Heart right ventricle (tissue), 16 donors: ENCODE measurements at places on chromosomes 3 and 15.

- H3K4me3 ChIP-seq, result no peak overlapping the region
- H3K27ac ChIP-seq, result no peak overlapping the region
- H3K4me1 ChIP-seq, result peaks cover 5% of the 10 kb centered on the region
- no peaks in the 10 kb centered on the region for H3K27me3 ChIP-seq
- H3K36me3 ChIP-seq, result no peaks in the 10 kb centered on the region
These were observed 79.0 kb downstream of the WDR76 start for GRCh38 chr15:43905755-43906154.

DNA sequence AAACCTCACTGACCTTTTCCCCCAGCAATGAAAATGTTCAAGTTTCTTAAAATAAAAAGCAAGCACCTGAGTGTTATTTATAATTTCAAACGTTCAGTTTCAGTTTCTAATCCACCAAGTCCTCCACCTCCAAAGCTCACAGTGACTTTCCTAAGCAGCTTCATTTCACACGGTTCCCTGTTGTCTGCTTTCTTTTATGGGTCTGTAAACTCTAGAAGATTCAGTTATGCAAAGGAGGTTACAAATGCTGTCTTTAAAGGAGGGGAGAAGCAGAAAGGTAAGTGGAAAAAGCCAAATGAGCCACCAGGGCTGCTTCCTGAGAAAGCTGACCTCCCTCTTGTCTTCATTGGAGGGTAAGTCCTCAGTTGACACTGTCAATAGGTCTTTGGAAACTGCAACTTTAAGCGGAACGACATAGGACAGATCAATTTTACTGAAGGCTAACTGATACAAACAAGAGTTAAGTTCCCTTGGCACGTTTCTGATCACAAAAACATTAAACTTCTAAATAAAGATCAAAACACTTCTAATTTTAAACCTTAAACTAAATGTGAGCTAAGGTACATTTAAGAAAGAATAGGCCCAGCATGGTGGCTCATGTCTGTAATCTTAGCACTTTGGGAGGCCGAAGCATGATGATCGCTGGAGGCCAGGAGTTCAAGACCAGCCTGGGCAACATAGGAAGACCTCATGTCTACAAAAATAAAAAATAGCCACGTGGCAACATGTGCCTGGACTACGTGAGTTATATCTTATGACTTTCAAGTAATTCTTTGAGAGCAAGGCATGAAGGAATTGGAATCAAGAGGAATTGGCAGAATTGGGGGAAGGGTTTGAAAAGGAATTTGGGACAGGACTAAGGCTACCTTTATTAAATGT is 151.9 kb upstream of the UBE2E1 start:
- no peak for DNase-seq
- H3K27ac ChIP-seq, result no peak overlapping the region
- H3K4me3 ChIP-seq, result no peak overlapping the region

GRCh38 chr3:194990454-194991337 is 280.3 kb downstream of the XXYLT1 start:
- no peaks in the 10 kb centered on the region for H3K27me3 ChIP-seq
- no peak for DNase-seq
- H3K4me3 ChIP-seq, result no peak overlapping the region
- no peak overlapping the region for H3K27ac ChIP-seq

DNA sequence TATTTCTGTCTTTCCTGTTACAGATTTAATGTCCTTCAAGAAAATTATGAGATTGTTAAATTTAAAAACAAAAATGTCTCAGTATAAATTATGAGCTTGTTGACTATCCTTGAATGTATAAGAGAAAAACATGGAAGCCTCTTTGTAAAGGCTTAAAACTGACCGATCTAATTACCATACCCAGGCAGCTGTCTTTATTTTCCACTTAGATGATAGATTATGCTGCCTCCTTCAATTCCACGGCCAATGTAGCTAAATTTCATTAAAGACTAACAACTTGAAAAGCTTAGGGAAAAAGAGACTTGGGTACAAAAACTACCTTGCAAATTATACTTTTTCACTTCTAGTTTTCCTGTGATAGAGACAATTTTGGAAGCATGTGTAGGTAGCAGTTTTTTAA is 88.3 kb downstream of the ATP10A start:
- no peaks in the 10 kb centered on the region for H3K36me3 ChIP-seq
- peaks cover 12% of the 10 kb centered on the region for H3K4me1 ChIP-seq
- no peaks in the 10 kb centered on the region for H3K27me3 ChIP-seq

GRCh38 chr15:101445562-101446517 is 43.7 kb downstream of the PCSK6 start:
- no peaks in the 10 kb centered on the region for H3K36me3 ChIP-seq
- DNase-seq, result peak; percentile 69
- H3K27me3 ChIP-seq, result no peaks in the 10 kb centered on the region
- H3K4me1 ChIP-seq, result peaks cover 51% of the 10 kb centered on the region
- no peak overlapping the region for H3K4me3 ChIP-seq
